ENCODE measurements at places on chromosomes 3 and 15. TPM values are rescaled to one million over a fixed set of nuclear protein-coding genes. Genes with fewer than 3 reads are reported as not detected.

MLF1 gene
- 24.4 TPM for total RNA-seq

FGF12 gene
- 0.69 TPM for total RNA-seq

ACVR2B gene
- 2.9 TPM for total RNA-seq

CA12 gene
- 168 TPM for total RNA-seq

CD80 gene
- total RNA-seq: not detected

SLC15A2 gene
- total RNA-seq: 0.07 TPM

LRRC58 gene
- 16.1 TPM for total RNA-seq

TNFAIP8L3 gene
- 8.9 TPM for total RNA-seq

LRRIQ4 gene
- total RNA-seq: not detected

WDR93 gene
- total RNA-seq: 0.13 TPM

IGSF10 gene
- total RNA-seq: 0.53 TPM

CCR4 gene
- total RNA-seq: 0.03 TPM

SSUH2 gene
- total RNA-seq: 1.2 TPM

MEGF11 gene
- total RNA-seq: 0.39 TPM

SOX14 gene
- not detected for total RNA-seq

KNG1 gene
- 0.07 TPM for total RNA-seq

GALNT15 gene
- total RNA-seq: 0.05 TPM

P2RY1 gene
- 0.37 TPM for total RNA-seq

GRK7 gene
- total RNA-seq: not detected

B3GNT5 gene
- total RNA-seq: 29.3 TPM

GP9 gene
- not detected for total RNA-seq

CLDN1 gene
- total RNA-seq: 28.6 TPM

GREM1 gene
- 10.6 TPM for total RNA-seq

PRICKLE2 gene
- 1.9 TPM for total RNA-seq

GCSAM gene
- total RNA-seq: not detected

EXD1 gene
- total RNA-seq: not detected

ADAMTS17 gene
- total RNA-seq: 0.28 TPM

Measured in A549 treated with CORT108297 at 1 μM for 4 hours (cell line).